ENCODE measurements at places on chromosomes 7 and 10. TPM values are rescaled to one million over a fixed set of nuclear protein-coding genes. Genes with fewer than 3 reads are reported as not detected.

DNA sequence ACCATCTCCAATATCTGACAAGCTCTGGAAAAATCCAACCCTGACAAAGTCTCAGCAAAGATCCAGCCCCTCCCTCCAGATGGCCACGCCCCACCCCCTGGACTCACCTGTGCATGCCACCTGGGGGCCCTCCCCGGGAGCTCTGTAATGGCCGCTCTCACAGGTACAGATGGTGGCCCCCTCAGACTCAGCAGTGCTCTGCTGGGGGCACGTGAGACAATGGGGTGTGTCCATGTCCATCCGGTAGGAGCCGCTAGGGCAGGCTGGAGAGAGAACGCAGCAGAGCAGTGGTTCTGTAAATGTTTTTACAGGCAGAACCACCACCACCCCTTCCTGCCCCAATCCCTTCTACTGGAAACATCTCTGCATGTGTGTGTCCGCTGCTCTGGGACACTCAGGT lies 9.5 kb downstream of the EPHA1 start:
- DNase-seq: no peak

DNA sequence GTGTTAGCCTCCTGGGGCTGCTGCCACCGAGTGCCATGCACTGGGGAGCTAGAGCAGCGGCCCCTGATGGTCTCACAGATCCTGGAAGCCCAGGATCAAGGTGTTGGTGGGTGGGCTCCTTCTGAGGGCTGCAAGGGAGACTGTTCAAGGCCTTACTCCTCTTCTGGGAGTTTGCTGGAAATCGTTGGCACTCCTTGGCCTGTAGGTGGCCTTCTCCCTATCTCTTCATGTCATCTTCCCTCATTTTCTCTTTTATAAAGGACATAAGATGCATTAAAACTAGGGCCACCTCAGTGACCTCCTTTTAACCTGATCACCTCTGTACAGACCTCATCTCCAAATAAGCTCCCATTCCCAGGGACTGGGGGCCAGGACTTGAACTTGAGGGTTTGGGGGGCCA lies 27.0 kb upstream of the ZNF862 start:
- DNase-seq: no peak

C10orf67 gene
- total RNA-seq: 0.62 TPM

DNA sequence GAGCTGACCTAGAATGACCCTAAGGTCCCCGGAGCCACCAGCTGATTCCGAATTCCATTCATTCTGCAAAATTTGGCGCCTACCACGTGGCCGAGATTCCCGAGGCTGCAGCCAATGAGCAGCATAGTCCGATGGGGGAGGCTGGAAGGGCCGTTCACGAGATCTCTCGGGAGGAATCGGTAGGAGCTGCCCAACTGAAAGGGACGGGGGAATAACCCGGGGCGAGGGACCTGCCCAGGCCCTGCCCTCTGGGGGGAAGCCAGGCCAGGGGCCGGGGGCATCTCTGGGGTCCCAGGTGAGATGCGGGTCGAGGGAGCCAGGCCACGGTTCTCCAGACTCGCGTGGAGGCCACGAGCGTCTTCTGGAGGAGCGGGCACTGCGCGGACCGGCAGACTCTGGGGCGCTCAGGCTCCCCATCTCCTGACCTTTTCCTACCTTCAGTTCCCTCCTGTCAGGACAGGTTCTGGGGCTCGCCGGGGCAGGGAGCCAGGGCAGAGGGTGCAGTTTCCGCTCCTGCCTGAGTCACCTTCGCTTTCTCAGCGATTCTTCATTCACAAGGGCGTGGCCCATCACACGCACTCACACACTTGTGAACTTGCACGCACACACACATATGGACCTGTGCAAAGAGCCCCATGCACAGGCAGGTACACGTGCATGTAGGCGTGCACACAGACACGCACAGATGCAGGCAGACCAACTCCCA lies 173.4 kb downstream of the RNF216 start:
- DNase-seq: no peak

KCNMA1 gene
- 2.5 TPM for total RNA-seq

GRCh38 chr7:911791-912480 lies 35.6 kb downstream of the GET4 start:
- no peak for DNase-seq
